ENCODE measurements at places on chromosomes 2 and 18.

- peak; percentile 10 for DNase-seq
Observed at GRCh38 chr2:215171151-215171550, 32.7 kb upstream of the ABCA12 start.

DNA sequence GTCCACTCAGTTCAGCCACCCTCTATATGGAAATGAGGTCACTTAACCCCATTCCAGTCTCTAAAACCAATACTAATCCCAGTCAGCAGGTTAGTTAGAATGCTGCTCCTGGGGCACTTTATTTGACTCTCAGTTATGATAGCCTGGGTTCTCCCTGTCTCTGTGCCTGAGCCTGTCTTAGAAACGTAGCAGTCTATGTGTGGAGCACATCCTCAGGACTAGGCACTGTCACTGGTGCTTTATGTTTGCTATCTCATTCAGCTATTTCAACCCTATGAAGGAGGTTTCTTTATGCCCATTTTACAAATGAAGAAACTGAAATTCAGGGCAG is 152.5 kb upstream of the PKDCC start:
- DNase-seq = no peak

DNA sequence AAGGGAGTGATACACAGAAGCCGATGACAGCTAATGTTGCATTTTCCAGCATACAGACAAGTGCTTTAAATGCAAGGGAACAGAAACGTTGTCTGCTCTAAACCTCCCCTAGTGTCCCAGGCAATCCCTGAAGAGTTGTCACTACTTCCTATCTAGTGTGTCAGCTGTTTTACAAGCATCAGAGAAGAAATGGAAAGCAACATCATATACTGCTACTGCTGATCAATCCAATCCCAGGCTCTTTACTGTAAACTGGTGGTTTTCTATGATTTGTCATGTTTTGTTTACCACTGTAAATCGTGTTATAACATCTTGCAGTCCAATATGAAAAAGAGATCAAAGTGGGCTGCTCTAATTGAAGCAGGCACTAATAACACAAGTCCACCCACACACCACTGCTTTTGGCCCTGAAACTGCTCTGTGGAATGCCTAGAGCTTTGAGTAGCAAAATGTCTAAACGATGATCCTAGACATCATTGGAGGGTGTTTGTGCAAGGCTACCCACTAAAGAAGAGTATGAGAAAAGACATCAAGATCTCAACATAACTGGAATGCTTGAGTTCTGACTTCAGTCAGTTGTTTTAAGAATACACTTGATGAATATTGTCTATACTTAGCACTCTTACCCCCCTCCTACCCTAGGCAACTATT is 18.1 kb upstream of the ROCK1 start:
- DNase-seq = no peak

DNA sequence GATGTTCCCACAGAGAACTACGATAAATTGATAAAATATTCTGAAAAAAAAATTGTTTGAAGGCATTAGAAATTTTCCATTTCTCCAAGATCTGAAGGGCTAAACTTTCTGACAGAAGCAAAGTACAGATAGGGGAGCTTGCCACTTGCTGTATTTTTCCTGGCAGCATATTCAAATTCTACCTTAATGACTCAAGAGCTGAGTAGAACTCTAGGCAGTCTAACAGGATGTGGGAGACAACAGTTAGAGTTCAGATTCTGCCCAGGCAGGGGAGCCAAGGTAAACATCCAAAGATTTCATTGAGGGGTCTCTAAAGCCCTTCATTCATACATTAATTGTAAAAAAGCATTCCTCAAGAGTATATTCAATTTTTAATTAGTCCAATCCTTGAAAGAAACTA is 46.0 kb upstream of the RIT2 start:
- DNase-seq = no peak

GRCh38 chr18:36378205-36378604 is 80.7 kb downstream of the FHOD3 start:
- DNase-seq = no peak

- DNase-seq = no peak
Observed at GRCh38 chr2:39403311-39403710, 33.8 kb downstream of the MAP4K3 start.
